B cell (primary cell): ENCODE measurements at places on chromosomes 11 and 22. TPM values are rescaled to one million over a fixed set of nuclear protein-coding genes. Genes with fewer than 3 reads are reported as not detected.

Gene HTR3B
- polyA plus RNA-seq, result not detected in 2 replicates

Gene MYOD1
- not detected in 2 replicates for polyA plus RNA-seq

Gene APOA4
- polyA plus RNA-seq, result not detected in 2 replicates

Gene APLNR
- not detected in 2 replicates for polyA plus RNA-seq

Gene APOL5
- not detected in 2 replicates for polyA plus RNA-seq

Gene LRRC4C
- polyA plus RNA-seq, result not detected in 2 replicates

Gene MS4A13
- not detected in 2 replicates for polyA plus RNA-seq

Gene SNX32
- polyA plus RNA-seq, result 0.89 and 8.8 TPM in 2 replicates

Gene PGA5
- polyA plus RNA-seq, result not detected in 2 replicates

Gene OR2AT4
- not detected in 2 replicates for polyA plus RNA-seq

Gene AGBL2
- polyA plus RNA-seq, result 19.6 and 28.6 TPM in 2 replicates

Gene SERPIND1
- not detected in 2 replicates for polyA plus RNA-seq

Gene DGCR6
- polyA plus RNA-seq, result 2.5 and 9.2 TPM in 2 replicates

Gene SSTR3
- 0.98 and 3.3 TPM in 2 replicates for polyA plus RNA-seq

Gene ANO5
- polyA plus RNA-seq, result not detected in 2 replicates

Gene LMNTD2
- polyA plus RNA-seq, result 29.6 and 34.9 TPM in 2 replicates

Gene KRTAP5-11
- not detected in 2 replicates for polyA plus RNA-seq

Gene TMPRSS5
- polyA plus RNA-seq, result 0.86 and 0.87 TPM in 2 replicates

Gene MAPK8IP2
- polyA plus RNA-seq, result 0.19 and 0.36 TPM in 2 replicates

Gene ANO9
- 94.1 and 107 TPM in 2 replicates for polyA plus RNA-seq

Gene ATP5MG
- polyA plus RNA-seq, result 142 and 168 TPM in 2 replicates

Gene SPCS2
- polyA plus RNA-seq, result 17.8 and 19.1 TPM in 2 replicates

Gene FGF3
- polyA plus RNA-seq, result not detected in 2 replicates

Gene CD6
- polyA plus RNA-seq, result 13.6 and 13.7 TPM in 2 replicates

Gene UQCR10
- polyA plus RNA-seq, result 30.8 and 67.6 TPM in 2 replicates

Gene MMP12
- polyA plus RNA-seq, result not detected in 2 replicates

Gene BBOX1
- polyA plus RNA-seq, result not detected in 2 replicates

Gene KCNJ1
- polyA plus RNA-seq, result not detected in 2 replicates

Gene KRTAP5-5
- not detected in 2 replicates for polyA plus RNA-seq

Gene LDHAL6A
- polyA plus RNA-seq, result 0.12 TPM in 1 of 2 replicates, not detected in the other

Gene DDT
- polyA plus RNA-seq, result 88.0 and 142 TPM in 2 replicates

Gene SH3BP1
- polyA plus RNA-seq, result 61.0 and 69.7 TPM in 2 replicates

Gene OR4A16
- polyA plus RNA-seq, result not detected in 2 replicates

Gene DDIAS
- 1.6 and 3.3 TPM in 2 replicates for polyA plus RNA-seq
